ENCODE measurements at places on chromosomes 5 and 9. TPM values are rescaled to one million over a fixed set of nuclear protein-coding genes. Genes with fewer than 3 reads are reported as not detected.

The ANKDD1B gene
- 9.7 TPM for polyA plus RNA-seq

The SV2C gene
- polyA plus RNA-seq = 0.08 TPM

The SLC46A2 gene
- polyA plus RNA-seq = 0.12 TPM

The TMEM171 gene
- 5.2 TPM for polyA plus RNA-seq

The CTNND2 gene
- 2.8 TPM for polyA plus RNA-seq

The OR1J2 gene
- polyA plus RNA-seq = not detected

The IRX1 gene
- 23.9 TPM for polyA plus RNA-seq

The MARCHF11 gene
- polyA plus RNA-seq = 1.7 TPM

The IRX4 gene
- polyA plus RNA-seq = 0.48 TPM

The IL9 gene
- polyA plus RNA-seq = not detected

- DNase-seq = no peak
Observed at GRCh38 chr9:18666986-18667772, 193.2 kb downstream of the ADAMTSL1 start.

DNA sequence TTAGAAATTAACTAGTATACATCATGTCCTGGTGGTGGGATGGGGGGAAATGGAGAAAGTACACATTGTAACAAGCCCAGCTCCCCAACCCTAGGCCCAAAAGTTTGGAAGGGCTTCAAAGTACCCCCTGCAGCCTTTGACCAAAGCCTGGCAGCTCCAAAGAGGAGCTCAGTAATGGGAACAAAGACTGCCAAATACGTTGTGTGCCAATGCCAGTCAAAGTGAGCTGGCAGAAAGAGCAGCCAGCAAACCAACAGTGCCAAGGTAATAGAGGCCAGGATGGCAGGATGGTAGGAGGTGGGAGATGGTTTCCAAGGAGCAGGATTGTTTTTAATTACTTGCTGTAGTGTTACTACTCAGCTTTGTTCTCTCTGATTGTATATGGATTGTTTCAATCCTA is 248.3 kb downstream of the COX7C start:
- no peak for DNase-seq

- DNase-seq = no peak
Observed at GRCh38 chr9:137455359-137455991, 3.7 kb downstream of the NSMF start.

DNA sequence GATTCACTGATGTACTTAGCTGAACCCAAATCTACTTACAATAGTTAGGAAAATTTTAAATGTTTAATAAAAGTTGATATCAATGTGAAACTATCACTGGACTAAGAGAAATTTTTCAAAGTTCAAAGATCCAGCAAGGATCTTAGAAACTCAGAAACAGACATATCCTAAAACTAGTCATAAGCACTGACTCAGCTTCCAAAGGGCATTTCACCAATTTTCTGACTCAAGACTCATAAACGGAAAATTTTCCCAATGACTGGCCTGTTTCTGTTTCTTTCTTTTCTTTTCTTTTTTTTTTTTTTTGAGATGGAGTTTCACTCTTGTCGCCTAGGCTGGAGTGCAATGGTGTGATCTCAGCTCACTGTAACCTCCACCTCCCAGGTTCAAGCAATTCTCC is 66.6 kb downstream of the CDC14B start:
- DNase-seq = no peak

GRCh38 chr5:36530215-36530614 is 76.2 kb upstream of the SLC1A3 start:
- no peak for DNase-seq

GRCh38 chr9:126032135-126032534 is 285.0 kb downstream of the PBX3 start:
- DNase-seq = no peak

- DNase-seq = no peak
Observed at GRCh38 chr9:90523958-90524357, 118.7 kb downstream of the DIRAS2 start.

DNA sequence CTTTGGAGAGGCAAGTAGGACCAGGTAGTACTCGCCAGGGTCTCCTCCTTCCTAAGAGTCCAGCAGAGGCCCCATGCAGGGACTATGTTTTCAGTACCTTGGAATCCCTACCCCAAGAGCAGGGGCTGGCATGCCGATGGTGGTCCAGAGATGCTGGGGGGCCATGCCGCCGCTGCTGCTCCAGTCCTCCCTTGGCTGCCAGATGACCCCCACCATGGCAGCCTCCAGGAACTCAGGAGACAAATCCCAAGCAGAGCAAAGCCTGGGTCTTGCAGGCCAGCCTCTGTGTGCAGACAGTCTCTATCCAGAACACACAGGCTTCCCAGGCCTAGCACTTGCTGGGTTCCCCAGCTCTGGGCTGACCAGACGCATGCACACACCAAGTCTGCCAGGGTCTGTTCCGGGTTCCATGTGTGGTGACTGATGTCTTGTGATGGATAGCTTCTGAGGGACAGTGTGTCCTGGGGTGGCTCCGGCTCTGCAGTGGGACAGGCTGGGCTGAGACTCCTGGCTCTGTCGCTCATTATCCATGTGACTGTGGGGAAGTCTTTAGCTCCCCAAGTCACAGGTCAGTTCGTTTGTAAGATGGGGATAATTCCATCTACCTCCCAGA is 127.3 kb downstream of the CRB2 start:
- no peak for DNase-seq

- DNase-seq = no peak
Observed at GRCh38 chr5:54207566-54207965, 102.8 kb downstream of the ARL15 start.

- DNase-seq = no peak
Observed at GRCh38 chr9:22700171-22700570, 253.5 kb downstream of the DMRTA1 start.

DNA sequence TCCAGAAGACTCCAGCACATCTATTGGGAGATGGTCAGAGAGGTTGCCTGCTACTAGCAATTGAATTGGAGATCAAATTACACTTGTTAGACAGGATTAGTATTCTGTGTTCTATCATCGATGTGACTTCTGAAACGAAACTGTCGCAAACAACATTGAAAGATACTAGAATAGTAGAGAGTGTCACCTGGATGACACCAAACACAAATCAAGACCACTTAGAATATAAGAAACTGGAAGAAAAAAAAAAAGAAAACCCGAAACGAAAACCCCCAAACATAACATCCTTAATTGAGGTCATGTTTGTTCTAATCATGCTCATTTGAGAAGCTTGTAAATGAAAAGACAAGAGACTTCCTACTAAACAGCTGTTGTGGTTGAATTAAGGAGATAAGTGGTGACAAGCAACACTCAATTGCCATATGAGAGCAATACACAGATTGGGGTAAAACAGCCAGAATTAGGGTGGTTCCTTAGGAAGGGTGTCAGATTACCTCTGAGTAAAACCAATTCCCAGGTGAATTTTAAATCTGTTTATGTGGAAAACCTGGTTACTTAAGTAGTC is 97.6 kb downstream of the BASP1 start:
- DNase-seq = no peak

DNA sequence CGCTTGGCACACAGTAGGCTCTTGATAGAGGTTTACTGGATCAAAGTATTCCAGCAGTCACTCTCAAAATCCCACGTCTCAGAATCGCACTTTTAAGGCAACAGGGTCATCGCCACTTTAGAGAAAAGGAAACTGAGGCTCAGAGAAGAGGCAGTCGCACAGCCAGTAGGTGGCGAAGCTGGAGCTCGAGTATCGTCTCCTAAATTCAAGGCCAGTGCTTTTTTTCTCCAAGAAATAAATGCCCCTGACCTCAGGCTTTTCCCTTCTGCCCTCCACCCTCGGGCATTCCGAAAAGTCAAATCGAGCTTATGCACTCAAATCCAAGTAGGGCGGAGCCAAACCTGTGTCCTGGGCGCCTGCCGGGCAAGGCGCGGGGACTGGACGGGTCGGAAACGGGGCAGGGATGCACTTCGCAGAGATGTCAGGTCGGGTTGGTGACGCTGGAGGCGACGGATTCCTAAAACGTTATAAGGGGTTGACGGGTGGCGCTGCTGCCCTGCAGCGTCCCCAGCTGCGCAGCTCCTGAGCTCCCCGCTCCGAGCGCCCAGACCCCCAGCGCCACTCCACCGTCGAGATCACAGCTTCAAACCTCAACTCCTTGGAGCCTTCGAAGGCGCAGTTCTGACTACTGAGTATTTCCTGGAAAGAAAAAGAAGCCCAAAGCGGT is 4.7 kb upstream of the FOXB2 start:
- no peak for DNase-seq

GRCh38 chr9:2583308-2584013 is 38.1 kb upstream of the VLDLR start:
- DNase-seq = no peak

DNA sequence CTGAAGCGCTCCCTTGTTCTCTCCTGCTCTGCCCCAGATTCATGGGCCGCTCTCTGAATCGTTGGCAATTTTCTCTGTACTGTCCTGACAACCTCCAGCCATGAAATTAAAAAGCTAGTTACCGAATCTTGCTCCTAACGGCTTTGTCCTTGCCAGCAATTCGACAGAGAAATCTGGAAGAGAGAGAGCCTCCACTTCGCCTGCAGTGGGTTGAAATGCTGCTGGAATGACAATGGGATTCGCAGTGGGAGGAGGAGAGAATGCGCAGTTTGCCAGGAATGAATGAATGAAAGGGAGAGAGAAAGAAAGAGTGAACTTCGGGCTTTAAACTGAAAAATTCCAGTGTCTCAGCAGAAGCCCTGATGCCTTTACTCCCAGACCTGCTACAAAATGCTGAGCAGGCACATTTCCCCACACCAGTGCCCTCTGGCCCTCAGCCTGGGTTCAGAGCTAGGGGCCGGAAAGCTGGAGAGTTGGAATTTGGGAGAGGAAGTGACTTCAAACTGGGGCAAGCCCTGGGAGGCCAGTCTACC is 11.5 kb upstream of the BOD1 start:
- DNase-seq = no peak

GRCh38 chr9:34862043-34862442 is 96.0 kb upstream of the PHF24 start:
- DNase-seq = no peak

DNA sequence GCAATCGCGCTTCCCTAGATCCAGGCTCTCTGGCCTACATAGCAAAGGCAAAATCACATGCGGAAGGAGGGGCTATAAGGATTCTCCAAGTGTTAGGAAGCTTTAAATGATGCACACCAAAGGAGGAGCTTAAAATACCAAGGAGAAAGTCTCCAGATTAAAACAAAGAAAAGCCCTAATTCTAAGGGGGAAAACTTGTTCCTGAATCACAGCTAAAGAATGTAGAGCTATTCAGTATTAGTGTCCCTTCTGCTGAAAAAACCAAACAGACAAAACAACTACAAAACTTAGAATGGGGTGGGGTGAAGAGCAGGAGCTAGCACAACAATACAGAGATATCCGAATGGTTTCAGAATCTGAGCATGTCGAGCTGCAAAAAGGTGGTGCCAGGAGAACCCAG is 213.7 kb downstream of the DCP2 start:
- no peak for DNase-seq

GRCh38 chr5:59418808-59419207 is 474.7 kb downstream of the PDE4D start:
- no peak for DNase-seq

GRCh38 chr9:76643399-76644117 is 120.7 kb upstream of the PCA3 start:
- DNase-seq = no peak

DNA sequence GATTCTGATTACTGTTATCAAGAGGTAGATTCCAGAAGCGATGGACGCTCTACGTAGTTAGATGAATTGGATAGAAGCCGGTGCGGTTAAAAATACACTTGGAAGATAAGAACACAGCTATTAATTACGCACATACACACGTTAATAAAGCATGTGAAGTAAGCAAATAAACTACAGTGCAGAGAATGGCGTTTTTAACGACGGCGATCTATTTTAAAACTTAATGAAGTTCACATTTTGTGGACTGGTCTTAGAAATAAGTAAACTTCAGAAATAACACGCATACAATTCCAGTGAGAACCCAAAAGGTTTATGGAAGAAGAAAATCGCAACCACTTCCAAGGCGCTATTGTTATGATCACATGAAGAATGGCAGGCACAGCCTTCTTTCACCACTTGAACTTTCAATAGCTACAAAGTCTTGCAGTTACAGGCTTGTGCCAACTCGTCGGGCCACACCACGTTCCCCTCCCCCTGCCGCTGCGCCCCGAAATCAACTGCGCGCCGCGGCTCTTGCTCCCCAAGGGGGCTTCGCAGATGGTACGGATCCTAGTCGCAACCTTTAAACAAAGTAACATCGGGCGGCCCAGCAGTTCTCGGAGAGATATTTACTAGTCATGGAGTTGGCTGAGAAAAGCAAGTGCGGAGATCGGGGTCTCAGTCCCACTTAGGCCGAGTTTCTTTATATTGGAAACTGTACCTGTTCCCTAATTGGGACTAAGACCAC is 866 bp upstream of the SEMA6A start:
- peak; percentile 56 for DNase-seq

DNA sequence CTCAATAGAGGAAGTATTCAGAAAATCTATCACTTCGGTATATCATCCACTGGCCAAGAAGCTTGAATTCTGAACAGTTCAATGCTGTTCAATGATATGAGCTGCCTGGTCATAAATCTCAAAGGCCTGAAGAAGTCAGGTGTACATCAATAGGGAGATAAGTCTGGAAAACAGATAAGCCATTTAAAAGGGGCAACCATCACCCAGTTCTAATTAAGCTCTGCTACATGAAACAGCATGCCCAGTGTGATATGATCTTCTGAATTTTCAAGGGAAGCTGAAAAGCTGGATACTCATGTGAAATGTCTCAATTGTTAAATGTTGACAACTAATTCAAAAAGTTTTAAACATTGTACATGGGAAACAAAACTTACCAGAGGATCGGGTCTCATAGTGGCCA is 2020.7 kb upstream of the WWC1 start:
- no peak for DNase-seq

GRCh38 chr5:173293817-173294672 is 34.2 kb downstream of the STC2 start:
- DNase-seq = peak; percentile 83

DNA sequence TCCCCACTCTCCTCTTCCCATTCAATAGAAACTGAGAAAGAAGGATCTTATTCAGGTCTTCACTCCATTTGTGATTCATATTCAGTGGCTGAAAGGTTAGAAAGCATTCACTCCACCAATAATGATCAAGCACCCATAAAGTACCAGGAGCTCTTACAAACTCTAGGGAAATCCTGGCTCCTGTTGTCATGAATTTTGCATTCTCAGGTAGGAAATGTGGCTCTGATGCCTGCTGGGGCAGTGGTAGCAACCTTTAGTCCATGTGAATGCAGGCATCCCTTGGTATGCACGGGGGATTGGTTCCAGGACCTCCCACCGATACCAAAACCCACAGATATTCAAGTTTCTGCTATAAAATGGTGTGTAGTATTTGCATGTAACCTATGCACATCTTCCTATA is 3.6 kb upstream of the RORB start:
- no peak for DNase-seq

DNA sequence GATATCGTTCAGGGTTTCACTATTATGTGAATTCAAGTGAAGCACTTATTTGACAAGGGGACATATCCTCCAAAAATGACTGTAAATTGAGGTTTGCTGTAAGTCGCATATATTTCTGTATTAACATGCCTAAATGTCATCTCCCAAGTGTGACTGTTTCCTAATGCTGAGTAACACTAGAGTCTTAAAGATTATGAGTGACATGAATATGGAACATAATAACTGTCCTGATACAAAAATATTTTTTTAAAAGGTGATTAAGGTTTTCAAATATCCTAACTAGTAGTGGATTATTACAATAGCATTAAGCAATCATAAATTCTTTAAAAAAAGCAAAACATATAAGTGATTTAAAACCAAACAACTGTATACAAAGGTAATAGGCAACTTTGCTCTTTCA is 3.6 kb downstream of the NFIB start:
- DNase-seq = no peak

- no peak for DNase-seq
Observed at GRCh38 chr5:72245546-72245945, 74.5 kb downstream of the MRPS27 start.

- no peak for DNase-seq
Observed at GRCh38 chr5:142589720-142590119, 96.2 kb downstream of the FGF1 start.

Measured in left kidney (tissue), 8 donors.